ENCODE measurements at places on chromosomes 12 and 14. TPM values are rescaled to one million over a fixed set of nuclear protein-coding genes. Genes with fewer than 3 reads are reported as not detected.

Gene FOXG1
- total RNA-seq = not detected

Gene MIP
- not detected for total RNA-seq

Gene RFX4
- total RNA-seq = not detected

Gene ANO2
- not detected for total RNA-seq

Gene TBK1
- 15.8 TPM for total RNA-seq

Gene C1R
- 1.0 TPM for total RNA-seq

Gene CAMKK2
- total RNA-seq = 50.2 TPM

Gene FAM186B
- total RNA-seq = not detected

Gene SLCO1B3
- total RNA-seq = not detected

Gene SSTR1
- 8.2 TPM for total RNA-seq

Gene IRAK3
- total RNA-seq = 3.9 TPM

Gene TAS2R42
- total RNA-seq = not detected

Gene VRTN
- 0.15 TPM for total RNA-seq

Gene LARP4
- total RNA-seq = 33.8 TPM

Gene POTEM
- total RNA-seq = not detected

Gene FBXO21
- total RNA-seq = 52.7 TPM

Gene TAS2R43
- 1.5 TPM for total RNA-seq

Gene TESPA1
- not detected for total RNA-seq

Gene DEPDC4
- total RNA-seq = 2.0 TPM

Gene ZNF384
- total RNA-seq = 83.2 TPM

Gene TSPAN8
- total RNA-seq = 1.6 TPM

Gene RIMBP2
- total RNA-seq = 20.5 TPM

Gene SLC38A4
- total RNA-seq = 0.98 TPM

Gene NKX2-1
- not detected for total RNA-seq

Gene MUCL1
- not detected for total RNA-seq

Gene IL23A
- 0.42 TPM for total RNA-seq

Gene NUAK1
- total RNA-seq = 18.8 TPM

Gene KRT79
- total RNA-seq = not detected

Gene EPS8
- 4.3 TPM for total RNA-seq

Gene CIT
- total RNA-seq = 20.8 TPM

Gene PTHLH
- 1.1 TPM for total RNA-seq

Gene LRRIQ1
- total RNA-seq = 10.6 TPM

All from glutamatergic neuron (in vitro differentiated cells).